Germinal center (tissue), 1 donor: ENCODE measurements at places on chromosomes 4 and X.

- DNase-seq: no peak
Observed at GRCh38 chr4:138689187-138689586, 326.4 kb upstream of the NOCT start.

- peak; percentile 9 for DNase-seq
Observed at GRCh38 chr4:155667222-155667567, 547 bp downstream of the GUCY1A1 start.

DNA sequence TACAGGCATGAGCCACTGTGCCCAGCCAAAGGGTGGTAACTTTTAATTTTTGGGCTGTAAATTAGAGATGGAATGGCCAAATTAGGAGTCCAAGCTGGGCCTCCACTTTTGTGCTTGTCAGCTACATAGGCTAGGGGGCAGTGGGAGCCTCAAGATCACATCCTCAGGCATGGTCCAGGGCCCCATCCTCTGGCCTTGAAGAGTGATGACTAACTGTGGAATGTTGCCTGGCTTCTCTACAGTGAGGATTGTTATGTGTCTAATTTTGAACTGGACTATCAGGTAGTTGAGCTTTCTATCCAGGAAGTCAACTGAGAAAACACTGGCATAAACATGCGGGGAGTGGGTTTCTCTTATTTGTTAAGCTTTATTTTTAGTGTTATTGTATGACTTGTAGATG is 33.0 kb downstream of the CCNG2 start:
- DNase-seq: no peak

- DNase-seq: no peak
Observed at GRCh38 chrX:152992115-152992514, 1.8 kb downstream of the PNMA5 start.

DNA sequence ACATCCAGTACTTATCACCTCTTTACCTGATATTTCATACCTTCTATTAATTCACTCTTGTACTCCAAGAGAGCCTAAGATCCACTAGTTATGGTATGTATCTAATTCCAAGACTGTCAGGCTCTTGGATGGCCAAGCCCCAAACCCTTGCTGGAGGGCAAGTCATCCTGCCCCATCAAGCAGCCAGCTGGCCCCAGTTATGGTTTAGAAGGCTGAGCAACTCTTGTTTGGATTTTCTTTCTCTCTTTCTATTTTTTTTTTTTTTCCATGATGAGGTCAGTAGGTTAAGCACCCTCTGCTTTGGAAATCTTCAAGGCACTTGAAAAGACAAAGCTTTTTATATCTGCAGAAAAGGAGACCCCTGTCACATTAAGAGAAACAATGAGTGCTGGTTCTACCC is 10.9 kb upstream of the FGF16 start:
- no peak for DNase-seq

- DNase-seq: no peak
Observed at GRCh38 chr4:27775156-27775555, 914.5 kb downstream of the STIM2 start.

- no peak for DNase-seq
Observed at GRCh38 chr4:121741751-121742150, 23.2 kb downstream of the SMIM43 start.

DNA sequence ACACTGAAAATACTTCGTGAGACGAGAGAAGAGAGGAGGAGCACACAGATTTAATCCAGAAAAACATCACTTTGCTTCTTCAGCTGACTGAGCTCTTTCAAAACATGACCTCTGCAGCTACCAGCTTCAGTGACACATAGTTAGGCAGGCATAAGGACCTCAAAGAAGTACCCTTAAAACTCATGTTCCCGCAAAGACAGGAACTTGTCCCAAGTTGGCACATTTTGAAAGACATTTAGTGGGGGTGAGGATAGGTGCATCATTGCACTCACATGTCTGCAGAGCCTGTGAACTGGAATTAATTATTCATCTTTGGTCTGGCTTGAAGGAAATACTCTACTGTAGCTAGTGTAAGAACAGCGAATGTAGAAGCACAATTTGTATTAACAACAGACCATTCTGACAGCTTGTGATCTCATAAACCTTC is 221.8 kb downstream of the MGST2 start:
- no peak for DNase-seq

GRCh38 chr4:15035159-15035558 is 32.9 kb downstream of the CPEB2 start:
- DNase-seq: no peak

DNA sequence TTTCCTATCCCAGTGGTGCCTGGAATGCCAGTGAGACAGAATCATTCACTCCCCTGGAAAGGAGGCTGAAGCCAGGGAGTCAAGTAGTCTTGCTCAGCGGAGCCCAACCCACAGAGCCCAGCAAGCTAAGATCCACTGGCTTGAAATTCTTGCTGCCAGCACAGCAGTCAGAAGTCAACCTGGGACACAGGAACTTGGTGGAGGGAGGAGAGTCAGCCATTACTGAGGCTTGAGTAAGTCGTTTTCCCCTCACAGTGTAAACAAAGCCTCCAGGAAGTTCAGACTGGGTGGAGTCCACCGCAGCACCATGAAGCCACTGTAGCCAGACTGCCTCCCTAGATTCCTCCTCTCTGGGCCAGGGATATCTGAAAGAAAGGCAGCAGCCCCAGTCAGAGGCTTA is 283.2 kb upstream of the CPEB2 start:
- DNase-seq: no peak
